ENCODE measurements at places on chromosomes 5 and 9. TPM values are rescaled to one million over a fixed set of nuclear protein-coding genes. Genes with fewer than 3 reads are reported as not detected.

Gene IFNA8
- polyA plus RNA-seq: not detected

Gene NTNG2
- 0.26 TPM for polyA plus RNA-seq

Gene RNF14
- 53.1 TPM for polyA plus RNA-seq

Gene RUSC2
- 14.8 TPM for polyA plus RNA-seq

GRCh38 chr5:38764937-38765391, 80.8 kb upstream of the OSMR start:
- no peak overlapping the region for H3K4me3 ChIP-seq
- H3K4me1 ChIP-seq: no peaks in the 10 kb centered on the region
- H3K27ac ChIP-seq: peak overlapping the region; percentile 34
- DNase-seq: peak; percentile 91
- H3K27me3 ChIP-seq: no peaks in the 10 kb centered on the region

DNA sequence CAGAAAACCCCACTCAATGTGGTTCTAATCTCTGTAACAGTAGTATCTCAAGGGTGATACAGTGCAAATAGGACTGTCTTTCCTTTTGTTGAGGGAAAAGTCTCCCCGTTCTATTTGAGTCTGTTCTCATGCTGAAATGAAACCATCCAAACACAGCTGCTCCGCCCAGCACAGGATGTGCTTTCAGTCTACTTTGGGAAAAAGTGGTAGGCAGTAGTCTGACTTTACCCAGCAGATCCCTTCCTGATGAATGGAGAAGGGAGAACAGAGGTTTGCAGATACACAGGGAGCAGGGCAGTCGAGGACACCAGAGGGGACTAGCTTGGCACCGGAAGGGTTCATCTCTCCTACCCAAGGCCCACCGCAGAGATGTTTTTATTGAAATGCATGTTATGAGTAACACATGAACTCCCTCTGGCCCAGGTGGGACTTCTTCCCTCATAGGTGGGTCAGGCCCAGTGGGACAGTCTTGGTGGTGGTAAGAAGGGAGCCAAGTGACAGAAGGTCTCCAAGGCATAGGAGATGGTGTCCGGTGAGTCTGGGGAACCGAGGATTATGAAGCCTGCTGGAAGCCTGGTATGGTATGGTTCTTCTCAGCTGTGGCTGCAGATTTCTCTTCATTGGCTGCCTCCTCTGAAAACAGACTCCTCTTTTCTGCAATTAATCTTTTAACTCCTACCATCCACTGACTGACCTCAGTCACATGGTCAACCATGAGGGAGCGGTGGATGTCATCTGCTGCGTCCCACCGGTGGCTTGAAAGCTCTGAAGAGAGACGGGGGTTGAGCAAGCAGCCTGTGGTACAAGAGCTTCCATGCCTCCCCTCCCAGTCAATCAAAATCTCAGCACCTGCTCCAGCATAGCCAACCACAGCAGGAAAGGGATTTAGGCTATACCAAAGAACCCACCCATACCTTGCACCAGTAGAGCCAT, 3.0 kb downstream of the EIF4EBP3 start:
- no peak for DNase-seq
- no peak overlapping the region for H3K4me3 ChIP-seq
- peaks cover 15% of the 10 kb centered on the region for H3K4me1 ChIP-seq
- no peak overlapping the region for H3K27ac ChIP-seq
- peaks cover 21% of the 10 kb centered on the region for H3K36me3 ChIP-seq

- no peak overlapping the region for H3K27ac ChIP-seq
- no peak overlapping the region for H3K4me3 ChIP-seq
- DNase-seq: no peak
- H3K36me3 ChIP-seq: no peaks in the 10 kb centered on the region
- no peaks in the 10 kb centered on the region for H3K4me1 ChIP-seq
Observed at GRCh38 chr9:123248630-123249029, 19.8 kb downstream of the STRBP start.

- no peaks in the 10 kb centered on the region for H3K27me3 ChIP-seq
- DNase-seq: no peak
- no peaks in the 10 kb centered on the region for H3K4me1 ChIP-seq
- no peak overlapping the region for H3K4me3 ChIP-seq
Observed at GRCh38 chr5:142132916-142133315, 24.3 kb downstream of the NDFIP1 start.

DNA sequence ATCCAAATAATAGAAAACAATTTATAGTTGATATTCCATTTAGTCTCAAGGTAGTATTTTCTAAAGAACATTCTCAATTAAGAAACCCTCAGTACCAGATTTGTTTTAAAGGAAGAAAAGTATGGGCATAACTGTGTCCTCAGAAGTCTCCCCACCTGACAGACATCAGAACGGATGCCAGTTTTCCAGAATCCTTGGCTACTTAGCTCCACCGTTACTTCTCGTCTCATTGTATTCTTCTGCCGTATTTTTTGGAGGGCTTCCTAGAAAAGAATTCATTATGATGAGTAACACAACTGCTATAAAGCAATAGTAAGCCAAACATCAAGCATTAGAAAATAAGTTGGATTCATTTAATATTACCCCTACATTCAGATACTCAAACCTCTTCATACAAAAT, 67.8 kb downstream of the DROSHA start:
- no peak overlapping the region for H3K27ac ChIP-seq
- H3K4me1 ChIP-seq: no peaks in the 10 kb centered on the region
- H3K27me3 ChIP-seq: no peaks in the 10 kb centered on the region
- no peak for DNase-seq
- no peak overlapping the region for H3K4me3 ChIP-seq
- H3K36me3 ChIP-seq: peaks cover 1% of the 10 kb centered on the region

DNA sequence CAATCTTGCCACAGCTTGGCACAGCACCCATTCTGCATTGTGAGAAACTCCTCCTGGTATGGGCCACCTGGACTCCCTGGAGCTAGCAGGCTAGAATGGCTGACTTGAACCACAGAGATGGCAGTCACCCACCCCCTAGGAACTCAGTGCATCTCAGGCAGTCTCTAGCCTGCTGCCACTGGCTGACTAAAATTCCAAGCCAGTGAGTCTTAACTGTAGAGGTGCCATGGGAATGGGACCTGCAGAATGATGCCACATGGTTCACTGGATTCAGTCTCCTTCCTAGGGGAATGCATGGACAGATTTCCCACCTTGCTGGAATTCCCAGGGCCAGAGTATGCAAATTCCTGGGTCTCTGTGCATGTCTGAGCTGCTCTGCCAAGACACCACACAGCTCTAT, 382.9 kb downstream of the MAN2A1 start:
- no peaks in the 10 kb centered on the region for H3K36me3 ChIP-seq
- H3K27ac ChIP-seq: no peak overlapping the region
- peak; percentile 19 for DNase-seq
- H3K4me1 ChIP-seq: no peaks in the 10 kb centered on the region
- H3K27me3 ChIP-seq: no peaks in the 10 kb centered on the region

DNA sequence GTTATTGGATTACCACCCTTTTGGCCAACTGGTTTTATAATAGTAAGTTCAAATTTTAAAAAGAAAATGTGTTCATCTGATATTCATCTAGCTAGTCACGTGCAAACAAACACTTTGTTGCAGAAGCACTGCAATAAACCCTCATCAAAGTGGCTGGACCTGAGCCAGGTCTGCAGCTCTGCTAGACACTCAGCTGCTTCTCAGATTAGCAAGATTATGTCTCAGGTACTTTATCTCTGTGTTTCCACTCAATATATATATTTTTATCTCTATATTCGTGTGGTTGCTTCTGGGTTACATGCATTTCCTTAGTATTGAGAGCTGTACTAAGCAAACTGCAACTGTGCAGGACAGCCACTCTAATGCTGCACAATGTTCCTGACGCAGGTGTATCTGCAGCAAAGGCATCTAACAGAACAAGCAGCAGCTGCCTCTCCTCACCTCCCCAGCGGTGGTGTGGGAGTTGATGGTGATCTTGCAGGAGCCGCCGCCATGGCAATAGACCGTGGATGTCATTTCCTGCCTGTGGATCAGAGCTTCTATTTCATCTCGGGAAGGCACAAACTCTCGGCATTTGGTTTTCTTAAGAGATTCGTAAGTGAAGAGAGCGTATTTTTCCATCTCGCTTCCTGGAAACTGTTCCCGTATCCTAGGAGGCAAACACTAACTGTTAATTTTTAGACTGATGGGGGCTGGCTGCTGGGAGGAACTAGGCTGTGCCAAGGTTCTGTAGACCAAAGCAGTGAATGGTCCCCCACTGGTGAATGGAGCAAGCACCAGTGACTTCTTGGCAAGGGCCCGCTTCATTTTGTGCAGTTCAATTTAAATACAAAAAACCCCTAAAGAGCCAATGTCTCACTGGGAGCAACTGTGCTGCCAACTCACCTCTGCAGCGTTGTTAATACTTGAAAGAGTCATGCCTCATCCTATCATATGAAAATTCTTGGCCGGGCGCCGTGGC, 56.7 kb upstream of the RETREG1 start:
- no peak for DNase-seq
- H3K27me3 ChIP-seq: no peaks in the 10 kb centered on the region
- peaks cover 4% of the 10 kb centered on the region for H3K4me1 ChIP-seq
- H3K27ac ChIP-seq: no peak overlapping the region
- H3K36me3 ChIP-seq: peaks cover 17% of the 10 kb centered on the region
